ENCODE measurements at places on chromosomes 13 and 19.

- DNase-seq: no peak
Observed at GRCh38 chr13:32504263-32504662, 34.3 kb downstream of the N4BP2L2 start.

DNA sequence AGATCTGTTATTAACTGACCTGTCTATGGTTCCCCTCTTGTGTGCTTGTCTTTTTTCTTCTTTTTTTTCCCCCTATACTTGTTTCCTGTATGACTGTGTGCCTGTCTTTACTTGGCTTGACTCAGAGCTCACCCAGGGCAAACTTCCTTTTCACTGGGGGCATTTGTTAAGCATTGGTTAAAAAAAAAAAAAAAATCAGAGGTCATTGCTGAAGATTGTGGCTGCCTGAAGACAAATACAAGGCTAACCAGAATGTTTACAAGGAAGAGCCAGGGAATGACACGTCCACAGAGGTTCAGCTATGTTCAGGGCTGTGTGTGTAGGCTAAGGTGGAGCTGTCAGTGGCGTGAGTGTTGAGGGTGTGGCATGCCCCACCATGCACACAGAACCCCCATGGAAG, 47.1 kb downstream of the LNX2 start:
- DNase-seq: no peak

DNA sequence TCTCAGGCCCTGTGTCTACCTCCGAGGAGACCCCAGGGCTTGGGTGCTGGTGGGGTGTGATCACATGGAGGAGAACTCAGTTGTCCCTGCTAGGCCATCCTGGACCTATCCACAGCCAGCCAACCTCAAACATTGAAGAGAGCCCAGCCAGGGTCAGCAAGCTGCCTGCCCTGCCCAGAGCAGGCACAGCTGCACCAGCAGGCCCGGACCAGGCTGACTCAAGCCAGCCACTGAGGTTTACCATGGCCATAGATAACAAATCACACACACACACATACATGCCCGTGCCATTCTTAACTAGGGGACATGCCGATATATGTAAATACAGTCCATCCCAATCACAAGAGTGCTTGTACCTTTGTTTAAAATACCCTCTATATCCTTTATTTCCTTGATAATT, 8.1 kb downstream of the ARHGEF7 start:
- no peak for DNase-seq

DNA sequence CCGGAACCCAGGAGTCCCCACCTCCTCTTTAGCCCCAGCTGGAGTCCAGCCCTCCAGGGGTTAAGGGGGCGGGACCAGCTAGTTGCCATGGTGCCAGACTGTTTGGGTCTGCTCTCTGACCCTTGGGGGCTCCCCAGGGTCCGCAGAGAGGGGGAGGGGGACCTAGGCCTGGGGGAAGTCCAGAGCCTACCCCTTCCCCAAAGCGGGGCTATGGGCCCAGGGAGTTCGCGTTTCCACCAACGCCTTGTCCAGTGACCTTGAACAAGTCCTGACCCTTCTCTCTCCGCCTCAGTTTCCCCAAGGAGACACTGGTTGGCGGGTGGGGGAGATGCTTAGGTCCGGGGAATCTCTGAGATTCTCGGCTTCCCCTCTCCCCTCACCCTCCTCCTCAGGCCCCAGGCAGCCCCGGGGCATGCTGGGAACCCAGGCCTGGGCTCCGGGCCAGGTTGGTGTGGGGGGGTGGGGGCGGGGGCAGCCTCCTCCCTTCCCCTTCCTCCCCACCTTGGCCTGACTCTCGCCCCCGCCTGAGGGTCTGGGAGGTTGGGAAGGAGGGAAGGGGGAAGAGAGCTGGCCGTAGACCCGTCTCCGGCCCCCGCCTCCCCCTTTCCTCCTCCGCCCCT, 2.6 kb upstream of the SPACA6 start:
- DNase-seq: peak; percentile 60

GRCh38 chr19:47157431-47158321, 27.0 kb downstream of the SAE1 start:
- peak; percentile 56 for DNase-seq

DNA sequence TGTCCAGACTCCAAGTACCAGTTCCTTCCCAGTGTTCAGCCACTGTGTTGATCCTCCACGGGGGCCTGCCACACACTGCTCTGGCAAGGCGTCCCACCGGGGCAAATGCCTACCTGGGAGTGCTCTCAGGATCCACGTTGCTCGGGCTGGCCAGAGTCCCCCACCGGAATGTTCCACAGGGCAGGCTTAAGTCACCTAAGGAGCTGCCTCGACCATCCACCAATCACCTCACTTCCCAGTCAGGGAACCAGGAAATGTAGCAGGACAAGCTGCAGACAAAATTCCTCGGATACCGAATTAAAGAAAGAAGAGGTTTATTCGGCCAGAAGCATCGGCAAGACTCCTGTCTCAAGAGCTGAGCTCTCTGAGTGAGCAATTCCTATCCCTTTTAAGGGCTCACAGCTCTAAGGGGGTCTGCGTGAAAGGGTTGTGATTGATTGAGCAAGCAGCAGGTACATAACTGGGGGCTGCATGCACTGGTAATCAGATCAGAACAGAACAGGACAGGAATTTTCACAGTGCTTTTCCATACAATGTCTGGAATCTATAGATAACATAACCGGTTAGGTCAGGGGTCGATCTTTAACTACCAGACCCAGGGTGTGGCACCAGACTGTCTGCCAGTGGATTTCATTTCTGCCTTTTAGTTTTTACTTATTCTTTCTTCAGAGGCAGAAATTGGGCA, 56.9 kb upstream of the EDNRB start:
- DNase-seq: no peak

GRCh38 chr13:65912516-65912915, 1317.6 kb downstream of the PCDH9 start:
- no peak for DNase-seq

GRCh38 chr13:23934520-23934919, 37.2 kb upstream of the C1QTNF9B start:
- no peak for DNase-seq

- DNase-seq: no peak
Observed at GRCh38 chr13:76289558-76289957, 596.6 kb downstream of the KCTD12 start.

GRCh38 chr19:8446061-8446709, 1.4 kb downstream of the HNRNPM start:
- no peak for DNase-seq

DNA sequence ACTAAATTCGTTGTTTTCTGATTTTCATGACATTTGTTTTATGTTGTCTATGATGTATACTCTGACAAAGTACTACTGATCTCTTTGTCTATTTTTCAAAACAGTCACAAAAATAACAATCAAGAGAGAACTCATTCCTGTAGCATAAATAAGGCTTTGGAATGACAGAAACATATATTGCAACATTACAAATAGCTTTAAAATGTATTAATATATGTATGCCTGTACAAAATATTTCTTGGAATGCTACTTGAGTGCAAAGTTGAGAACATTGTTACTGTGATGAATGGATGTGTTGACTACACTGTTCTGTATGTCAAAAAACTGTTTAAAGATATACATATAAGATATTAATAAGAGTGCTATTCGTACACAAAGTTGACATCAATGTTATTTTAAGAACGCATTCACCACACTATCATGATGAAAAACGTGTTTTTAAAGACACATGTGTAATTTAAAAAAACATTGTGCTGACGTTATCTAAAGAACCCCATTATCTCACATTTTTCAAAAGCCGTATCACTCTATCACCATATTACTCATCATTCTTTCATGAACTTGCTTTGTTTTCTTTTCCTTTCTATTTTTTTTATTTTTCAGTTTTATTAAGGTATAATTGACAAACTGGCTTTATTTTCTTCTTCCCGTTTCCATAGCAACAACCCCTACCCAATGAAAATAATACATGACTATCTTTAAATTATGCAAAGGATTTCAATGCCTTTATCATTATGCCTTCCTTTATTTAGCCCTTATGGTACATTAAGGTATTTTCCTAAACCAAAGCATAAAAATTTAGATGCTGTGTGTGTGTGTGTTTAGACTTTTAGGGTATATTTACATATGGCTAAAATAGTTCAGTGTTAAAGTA, 918.8 kb downstream of the SLITRK1 start:
- DNase-seq: no peak

DNA sequence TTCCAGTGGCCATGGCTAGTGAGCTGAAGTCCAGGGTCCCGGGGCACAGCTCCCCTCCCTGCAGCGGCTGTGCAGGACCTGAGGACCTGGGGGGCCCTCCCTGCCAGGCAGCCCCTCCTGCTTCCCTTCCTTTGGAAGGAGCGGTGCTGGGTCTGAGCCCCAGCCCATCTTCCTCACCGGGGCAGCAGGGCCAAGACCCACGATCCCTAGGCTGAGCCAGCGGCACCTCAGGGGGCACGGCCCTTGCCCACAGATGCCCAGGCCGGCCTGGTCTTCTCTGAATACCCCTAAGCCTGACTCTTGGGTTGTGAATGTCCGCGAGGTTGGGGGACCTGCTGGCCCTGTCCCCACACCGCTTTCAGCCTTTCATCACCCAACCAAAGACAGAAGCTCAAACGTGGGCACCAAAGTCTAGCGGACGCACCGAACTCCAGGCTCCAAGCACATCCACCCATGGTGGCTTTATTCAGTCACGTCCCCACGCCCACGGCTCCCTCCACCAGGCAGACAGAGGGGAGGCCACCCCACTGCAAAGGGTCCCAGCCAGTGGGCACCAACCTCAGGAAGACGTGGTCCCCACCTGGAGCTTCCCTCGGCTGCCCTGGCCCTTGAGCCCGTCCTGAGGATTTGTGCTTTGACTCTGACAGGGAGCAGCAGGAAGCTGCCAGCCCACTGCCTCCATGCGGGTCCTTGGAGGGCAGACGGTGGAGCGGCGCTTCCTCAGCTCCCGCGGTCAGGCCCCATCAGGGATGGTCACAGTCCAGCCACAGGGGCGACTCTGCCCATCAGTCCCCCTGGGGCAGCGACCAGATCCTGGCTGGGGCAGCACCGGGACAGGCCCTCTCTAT, 8.3 kb upstream of the MEX3D start:
- no peak for DNase-seq

GRCh38 chr19:13844130-13844631, 32.8 kb upstream of the NANOS3 start:
- DNase-seq: peak; percentile 11

DNA sequence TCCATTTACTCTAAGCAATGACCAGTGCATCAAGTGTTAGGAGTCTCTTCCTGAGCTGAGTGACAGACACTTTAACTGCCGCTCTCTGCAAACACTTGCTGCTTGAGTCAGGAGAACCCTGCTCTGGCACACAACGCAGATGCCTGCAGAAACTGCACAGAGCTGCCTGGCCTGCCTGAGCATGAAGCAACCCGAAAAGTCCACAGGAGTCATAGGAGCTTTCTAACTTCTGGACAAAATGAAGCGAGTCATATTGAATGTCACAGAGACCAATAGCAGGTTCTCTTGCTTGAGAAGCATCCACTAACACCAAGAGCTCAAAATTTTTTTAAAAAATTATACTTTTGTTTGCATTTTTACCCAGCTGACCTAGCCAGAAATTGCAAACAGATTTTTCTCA, 232.4 kb downstream of the LHFPL6 start:
- DNase-seq: no peak

GRCh38 chr19:2327773-2328400, 499 bp downstream of the LSM7 start:
- peak; percentile 69 for DNase-seq

- no peak for DNase-seq
Observed at GRCh38 chr19:38970664-38971532, 4.6 kb downstream of the FBXO17 start.

DNA sequence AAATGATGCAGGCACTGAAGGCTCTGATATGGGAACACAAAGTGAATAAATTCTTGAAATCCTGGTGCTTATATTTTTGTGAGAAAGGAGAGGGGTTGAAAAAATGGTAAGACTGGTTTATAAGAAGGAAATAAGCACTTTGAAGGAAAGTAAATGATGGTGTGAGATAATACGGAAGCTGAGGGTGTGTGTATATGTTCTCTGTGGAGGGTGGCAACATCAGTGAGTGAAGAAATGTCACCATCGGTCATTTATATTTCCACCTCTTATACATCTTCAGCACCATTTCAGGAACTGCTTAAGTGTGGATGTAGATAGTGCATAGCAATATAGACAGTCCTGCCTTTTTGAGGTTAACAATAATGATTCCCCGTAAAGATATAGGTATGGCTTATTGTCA, 17.5 kb downstream of the ZNF136 start:
- DNase-seq: no peak

- no peak for DNase-seq
Observed at GRCh38 chr19:35585848-35586247, at the start of gene PMIS2. PMIS2 (plus strand) TSS chr19:35586173; CDS start chr19:35586260, 87 bp downstream.

DNA sequence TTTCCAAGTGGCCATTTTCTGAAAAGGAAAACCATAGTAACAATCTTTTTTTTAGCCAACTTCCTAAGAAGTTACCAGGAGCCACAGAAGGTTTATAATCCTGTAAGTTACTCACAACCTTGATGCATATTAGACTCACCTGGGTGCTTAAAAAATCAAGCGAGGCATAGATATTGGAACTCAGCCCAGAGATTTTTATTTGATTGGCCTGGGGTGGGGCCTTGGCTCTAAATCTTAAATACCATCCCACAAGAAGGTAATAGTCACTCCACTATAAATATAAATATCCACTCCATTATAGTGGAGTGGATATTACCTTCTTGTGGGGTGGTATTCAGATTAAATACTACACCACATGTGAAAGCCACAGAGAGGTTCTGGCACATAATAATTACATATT, 429.6 kb downstream of the RFC3 start:
- no peak for DNase-seq

GRCh38 chr13:113949546-113949945, 24.3 kb downstream of the C13orf46 start:
- no peak for DNase-seq

DNA sequence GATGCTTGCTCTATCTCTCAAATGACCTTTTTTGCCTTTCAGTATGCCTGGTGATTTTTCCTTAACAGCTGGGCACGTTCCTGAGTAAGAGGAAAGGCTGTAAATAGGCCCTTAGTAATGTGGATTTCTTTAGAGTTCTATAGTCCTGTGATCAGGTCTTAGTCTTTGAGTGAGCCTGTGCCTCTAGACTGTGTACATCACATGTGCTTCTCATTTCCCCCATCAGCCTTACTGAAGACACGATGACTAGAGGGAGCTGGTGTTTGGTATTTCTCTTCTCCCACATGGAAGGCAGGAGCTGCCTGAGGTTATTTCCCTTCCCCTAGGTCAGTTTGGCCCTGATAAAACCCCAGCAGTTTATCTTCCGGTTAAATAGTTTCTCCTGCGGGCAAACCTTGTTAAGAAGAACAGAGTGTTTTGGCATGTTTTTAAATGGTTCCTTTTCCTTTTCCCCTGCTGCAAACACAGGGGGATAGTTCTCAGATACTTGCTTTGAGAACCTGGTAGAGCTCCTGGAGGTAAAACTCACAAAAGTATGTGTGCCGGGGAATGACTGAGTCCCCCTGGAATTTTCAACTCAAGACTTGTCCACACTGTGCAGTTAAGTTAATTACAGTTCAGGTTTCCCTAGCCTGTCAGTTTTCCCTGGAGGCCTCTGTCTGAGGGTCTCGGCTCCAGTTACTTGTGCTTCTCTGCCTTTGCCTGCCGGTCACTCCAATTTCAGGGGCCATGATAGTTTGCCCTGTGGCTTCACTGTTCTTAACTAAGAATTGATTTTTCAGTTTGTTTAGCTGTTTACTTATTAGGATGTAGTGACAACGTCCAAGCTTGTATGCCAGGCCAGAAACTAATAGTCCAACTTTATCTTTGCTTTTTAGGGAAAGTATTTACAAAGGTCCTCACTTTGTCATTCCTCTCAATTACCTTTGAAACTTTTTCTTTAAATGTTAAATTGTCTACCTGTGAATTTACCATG, 94.4 kb downstream of the URI1 start:
- DNase-seq: no peak

GRCh38 chr13:28654276-28654675, 4.7 kb upstream of the POMP start:
- DNase-seq: no peak

Measured in CD4-positive, alpha-beta memory T cell (primary cell).